ENCODE measurements at places on chromosomes 5 and 9.

DNA sequence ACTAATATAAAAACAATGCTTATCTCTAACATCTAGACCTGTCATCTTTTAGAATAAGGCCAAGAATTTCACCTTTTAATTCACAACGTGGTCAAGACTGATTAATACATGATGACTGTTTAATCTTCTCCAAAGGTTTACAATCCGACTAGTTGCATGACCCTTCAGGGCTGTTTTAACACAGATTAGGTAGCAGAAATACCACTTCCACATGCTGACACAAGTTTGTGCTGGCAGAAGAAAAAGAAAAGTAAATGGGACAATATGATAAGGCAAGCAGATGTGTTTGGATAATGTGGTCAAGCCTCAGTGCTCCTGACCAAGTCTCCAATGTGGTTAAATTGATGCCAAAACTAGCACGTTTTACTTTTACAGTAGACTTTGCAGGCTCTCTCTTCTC, 31.1 kb downstream of the SEMA6A start:
- no peak for DNase-seq

GRCh38 chr5:170195961-170196360, 36.8 kb upstream of the C5orf58 start:
- no peak for DNase-seq

DNA sequence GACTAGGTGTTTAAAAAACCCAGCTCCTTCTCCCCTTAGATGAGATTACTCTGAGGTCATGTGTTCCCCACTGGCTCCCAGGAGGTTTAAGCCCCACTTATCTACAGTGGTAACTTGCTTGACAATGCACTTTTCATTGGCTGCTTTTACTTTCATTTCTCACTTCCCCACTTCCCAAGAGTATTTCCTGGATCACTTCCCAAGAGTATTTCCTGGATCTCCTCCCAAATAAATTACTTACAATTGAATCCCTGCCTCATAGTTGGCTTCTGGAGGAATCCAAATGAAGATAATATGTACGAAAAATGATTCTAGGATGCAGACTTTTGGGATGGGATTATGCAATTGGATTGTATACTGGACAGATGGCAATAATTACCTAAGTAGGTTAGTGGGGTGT, 47.1 kb upstream of the CHSY3 start:
- DNase-seq = no peak

DNA sequence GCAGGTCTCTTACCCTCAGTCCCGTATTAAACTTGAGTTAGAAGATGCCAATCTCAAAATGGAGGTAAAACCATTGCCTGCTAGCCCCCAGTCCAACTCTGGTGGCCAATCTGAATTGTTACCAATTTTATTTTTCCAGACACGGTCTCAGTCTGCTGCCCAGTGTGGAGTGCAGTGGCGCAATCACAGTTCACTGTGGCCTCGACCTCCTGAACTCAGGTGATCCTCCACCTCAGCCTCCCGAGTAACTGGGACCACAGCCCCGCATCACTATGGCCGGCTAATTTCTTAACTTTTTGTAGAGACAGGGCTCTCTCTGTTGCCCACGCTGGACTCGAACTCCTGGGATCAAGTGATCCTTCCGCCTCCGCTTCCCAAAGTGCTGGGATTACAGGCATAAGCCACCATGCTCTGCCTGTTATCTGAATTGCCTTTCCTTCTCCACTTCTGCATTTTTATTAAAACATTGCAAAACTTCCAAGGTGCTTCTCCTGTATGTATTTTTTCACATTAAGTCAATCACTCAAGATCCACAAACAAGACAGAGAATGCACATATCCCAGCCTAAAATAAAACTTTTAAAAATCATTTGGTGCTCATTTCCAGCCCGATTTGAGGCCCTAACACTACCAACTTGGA, 2.3 kb downstream of the FANCC start:
- DNase-seq = no peak

- DNase-seq = no peak
Measured at GRCh38 chr5:78628270-78628992, 20.1 kb downstream of the LHFPL2 start.

- no peak for DNase-seq
Measured at GRCh38 chr9:33690143-33690933, 105.0 kb upstream of the PRSS3 start.

Measured in GM12864 (cell line).